Thyroid gland (tissue), 4 donors: ENCODE measurements at places on chromosomes 6 and 20. TPM values are rescaled to one million over a fixed set of nuclear protein-coding genes. Genes with fewer than 3 reads are reported as not detected.
A peak's percentile ranks its signal among the peaks of the same experiment; 100 is the strongest.

DNA sequence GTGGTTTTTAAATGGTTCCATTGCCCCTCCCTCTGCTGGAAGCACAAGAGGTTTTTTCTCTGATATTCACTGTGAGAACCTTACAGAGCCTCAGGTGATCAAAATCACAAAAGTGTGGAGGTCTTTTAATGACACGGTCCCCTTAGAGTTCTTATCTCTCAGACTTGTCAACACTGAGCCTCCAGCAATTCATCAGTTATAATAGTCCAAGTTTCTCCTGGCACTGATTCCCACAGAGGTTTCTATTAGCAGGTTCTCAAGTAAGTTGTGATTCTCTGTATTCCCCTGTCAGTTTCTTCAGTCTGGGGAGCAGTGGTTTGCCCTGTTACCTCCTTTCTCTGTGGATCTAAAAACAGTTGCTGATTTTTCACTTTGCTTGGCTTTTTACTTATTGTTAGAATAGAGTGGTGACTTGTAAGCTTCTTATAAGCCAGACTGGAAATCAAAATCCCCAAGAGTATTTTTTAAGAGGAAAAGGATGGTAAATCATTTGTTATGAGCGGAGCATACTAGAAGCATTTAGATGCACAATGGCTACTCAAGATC, 157.4 kb upstream of the BMP5 start:
- no peaks in the 10 kb centered on the region for H3K36me3 ChIP-seq
- no peaks in the 10 kb centered on the region for H3K27me3 ChIP-seq
- no peak for DNase-seq

DNA sequence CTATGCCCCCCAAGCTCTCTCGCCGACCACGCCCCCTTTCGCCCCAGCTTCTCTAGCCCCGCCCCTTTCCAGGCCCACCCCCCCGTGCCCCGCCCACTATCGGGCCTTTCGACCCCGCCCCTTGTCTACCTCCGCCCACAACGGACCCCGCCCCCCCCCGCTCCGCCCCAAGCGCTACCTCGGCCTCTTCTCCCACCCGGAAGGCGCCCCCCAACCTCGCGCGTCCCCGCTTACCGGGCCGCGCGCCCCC, 200 bp downstream of the ZBTB22 start:
- no peak for DNase-seq
- no peaks in the 10 kb centered on the region for H3K27me3 ChIP-seq
- peaks cover 19% of the 10 kb centered on the region for H3K36me3 ChIP-seq
- H3K27ac ChIP-seq = peak overlapping the region; percentile 87

The SLC52A3 gene
- total RNA-seq = 2.0 TPM

DNA sequence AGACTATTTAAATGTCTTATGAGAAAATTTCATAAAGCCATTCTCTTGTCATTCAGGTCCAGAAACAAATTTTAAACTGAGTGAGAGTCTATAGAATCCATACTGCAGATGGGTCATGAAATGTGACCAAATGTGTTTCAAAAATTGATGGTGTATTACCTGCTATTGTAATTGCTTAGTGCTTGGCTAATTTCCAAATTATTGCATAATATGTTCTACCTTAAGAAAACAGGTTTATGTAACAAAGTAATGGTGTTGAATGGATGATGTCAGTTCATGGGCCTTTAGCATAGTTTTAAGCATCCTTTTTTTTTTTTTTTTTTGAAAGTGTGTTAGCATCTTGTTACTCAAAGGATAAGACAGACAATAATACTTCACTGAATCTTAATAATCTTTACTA, 5.0 kb downstream of the MARCKS start:
- no peak overlapping the region for H3K27ac ChIP-seq
- no peaks in the 10 kb centered on the region for H3K4me1 ChIP-seq
- H3K4me3 ChIP-seq = no peak overlapping the region
- no peak for DNase-seq
- no peaks in the 10 kb centered on the region for H3K36me3 ChIP-seq

The VGLL2 gene
- total RNA-seq = not detected

DNA sequence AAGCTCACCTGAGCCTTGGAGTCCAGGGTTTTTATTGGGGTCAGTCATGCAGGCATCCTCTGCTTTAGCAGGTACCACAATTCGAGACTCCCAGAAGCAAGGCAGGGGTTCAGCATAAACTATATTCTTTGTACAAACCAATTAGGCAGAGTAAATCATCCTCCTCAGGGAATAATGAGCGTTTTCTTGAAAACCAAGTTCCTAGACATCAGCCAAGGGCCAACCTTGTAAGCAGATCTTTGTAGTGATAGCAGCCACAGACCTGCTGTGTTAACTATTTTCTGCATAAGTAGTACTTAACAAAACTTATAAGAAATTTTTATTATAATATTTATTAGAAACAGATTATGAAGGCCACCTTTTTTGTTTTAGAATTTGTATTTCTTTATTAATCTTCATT, 74.7 kb downstream of the STXBP5 start:
- H3K27ac ChIP-seq = no peak overlapping the region
- no peak overlapping the region for H3K4me3 ChIP-seq
- H3K4me1 ChIP-seq = no peaks in the 10 kb centered on the region
- DNase-seq = no peak

The PBOV1 gene
- not detected for total RNA-seq

GRCh38 chr6:157481189-157481864, 100.3 kb downstream of the ZDHHC14 start:
- H3K4me3 ChIP-seq = no peak overlapping the region
- H3K27me3 ChIP-seq = no peaks in the 10 kb centered on the region
- no peak for DNase-seq
- no peaks in the 10 kb centered on the region for H3K36me3 ChIP-seq

GRCh38 chr6:141488488-141488887, 644.2 kb upstream of the GJE1 start:
- no peak for DNase-seq
- peaks cover 9% of the 10 kb centered on the region for H3K4me1 ChIP-seq
- H3K36me3 ChIP-seq = no peaks in the 10 kb centered on the region
- H3K4me3 ChIP-seq = no peak overlapping the region
